ENCODE measurements at places on chromosomes 1 and 21.

DNA sequence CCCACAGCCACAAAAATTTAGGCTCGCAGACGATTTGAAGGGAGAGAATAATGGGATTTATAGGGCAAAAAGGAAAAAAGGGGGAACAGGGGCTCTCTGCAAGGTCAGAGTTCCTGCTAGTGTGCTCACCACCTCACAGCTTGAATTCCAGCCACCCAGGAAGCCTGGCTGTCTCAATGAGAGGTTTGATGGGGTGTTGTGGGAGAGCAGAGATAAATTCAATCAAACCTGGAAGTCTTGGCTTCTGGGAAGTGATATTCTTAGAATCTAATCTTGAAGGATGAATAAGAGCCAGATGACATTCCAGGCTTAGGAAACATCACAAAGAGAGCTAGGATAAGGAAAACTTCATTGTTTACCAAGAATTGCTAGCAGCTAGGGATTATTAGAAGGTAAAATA lies 47.4 kb upstream of the C21orf91 start:
- DNase-seq, result no peak

GRCh38 chr1:47643306-47644211 lies 205.7 kb downstream of the FOXD2 start:
- DNase-seq, result no peak

- DNase-seq, result no peak
Measured at GRCh38 chr1:183710734-183711133, 57.6 kb upstream of the APOBEC4 start.

- peak; percentile 94 for DNase-seq
Measured at GRCh38 chr21:36141513-36141925, 6.6 kb downstream of the CBR3 start.

- no peak for DNase-seq
Measured at GRCh38 chr1:23699280-23700179, 7.9 kb downstream of the RPL11 start.

- DNase-seq, result no peak
Measured at GRCh38 chr21:41754479-41754891, 12.4 kb downstream of the RIPK4 start.

- no peak for DNase-seq
Measured at GRCh38 chr1:180040034-180040433, 85.4 kb downstream of the CEP350 start.

- no peak for DNase-seq
Measured at GRCh38 chr1:161816201-161816600, 50.1 kb downstream of the ATF6 start.

- no peak for DNase-seq
Measured at GRCh38 chr1:87686136-87686495, 357.4 kb downstream of the LMO4 start.

GRCh38 chr1:33420870-33421775 lies 9.8 kb downstream of the PHC2 start:
- DNase-seq, result no peak

GRCh38 chr1:21319447-21320407 lies 29.5 kb upstream of the ECE1 start:
- no peak for DNase-seq

GRCh38 chr1:96945509-96946084 lies 224.0 kb downstream of the PTBP2 start:
- DNase-seq, result no peak

- no peak for DNase-seq
Measured at GRCh38 chr1:5918275-5918649, 74.0 kb downstream of the NPHP4 start.

DNA sequence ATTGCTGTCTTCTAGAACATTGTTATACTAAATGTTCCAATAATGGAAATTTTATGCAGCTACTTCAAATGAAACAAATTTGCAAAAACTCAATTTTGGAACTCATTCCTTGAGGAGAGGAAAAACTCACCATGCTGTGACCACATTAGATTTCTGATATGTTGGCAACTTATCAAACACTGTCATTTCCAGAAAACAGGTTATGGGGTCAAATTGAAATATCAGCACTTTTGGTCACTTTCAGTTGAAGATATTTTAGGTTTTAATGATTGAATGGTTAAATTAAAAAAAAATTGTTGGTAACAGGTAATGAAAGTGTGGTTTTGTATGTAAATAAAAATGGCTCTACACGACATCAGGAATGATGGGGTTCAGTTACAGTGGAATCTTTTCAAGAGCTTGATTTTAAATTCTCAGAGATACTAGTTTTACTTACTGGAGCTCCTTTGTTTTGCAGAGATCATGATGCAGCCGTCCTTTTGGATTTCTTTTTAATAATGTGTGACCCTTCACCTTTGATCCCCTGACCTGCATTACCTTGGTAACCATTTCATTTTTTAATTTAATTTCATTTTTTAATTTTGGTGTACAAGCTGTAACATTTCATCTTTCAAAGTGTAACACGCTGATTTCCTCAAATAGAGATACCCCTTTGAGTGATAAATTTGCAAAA lies 86.2 kb downstream of the CAMTA1 start:
- DNase-seq, result no peak

DNA sequence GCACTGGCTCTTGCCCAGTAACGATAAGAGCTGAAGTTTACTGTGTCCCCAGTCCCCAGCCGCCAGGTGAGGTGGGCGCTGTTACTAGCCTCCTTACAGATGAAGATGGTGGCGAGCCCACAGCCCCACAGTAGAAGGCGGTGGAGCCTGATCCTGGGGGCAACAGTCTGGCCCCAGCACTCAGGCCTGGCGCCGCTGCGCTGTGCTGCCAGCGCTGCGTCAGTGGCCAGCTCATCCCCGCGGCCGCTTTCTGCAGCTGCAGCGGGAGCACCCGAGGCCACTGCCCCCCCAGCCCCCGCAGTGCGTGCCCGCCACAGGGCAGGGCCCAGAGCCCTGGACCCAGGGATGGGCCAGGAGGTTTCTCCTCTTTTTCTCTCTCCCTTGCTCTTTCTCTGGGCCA lies 13.3 kb downstream of the H6PD start:
- DNase-seq, result no peak

DNA sequence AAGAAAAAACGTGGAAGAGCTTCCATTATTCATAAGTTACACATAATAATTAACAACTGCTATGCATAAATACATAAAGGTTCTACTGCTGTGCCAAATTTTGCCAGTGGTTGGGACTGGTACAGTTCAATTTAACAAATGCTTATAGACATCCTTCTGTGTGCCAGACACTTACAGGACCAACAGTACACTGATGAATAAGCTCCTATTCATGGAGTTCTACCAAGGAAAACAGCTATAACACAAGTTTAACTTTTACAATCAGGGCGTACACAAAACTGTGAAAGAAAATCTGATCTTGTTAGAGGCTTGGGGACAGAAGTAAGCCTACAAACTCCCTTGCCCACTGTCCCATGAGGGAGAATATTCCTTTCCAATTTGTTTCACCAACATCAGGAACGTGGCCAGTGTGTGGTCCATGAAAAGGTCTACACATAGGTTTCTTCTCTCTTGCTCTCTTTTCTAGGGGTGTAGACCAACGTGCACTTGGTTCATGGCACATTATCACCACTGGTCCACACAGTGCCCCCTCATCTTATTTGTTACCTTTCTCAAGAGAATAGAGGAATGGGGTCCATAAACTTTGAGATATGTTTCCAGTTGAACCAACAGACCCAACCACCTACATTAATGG lies 10.1 kb downstream of the NRIP1 start:
- no peak for DNase-seq

GRCh38 chr1:150558761-150559655 lies 9.8 kb downstream of the ADAMTSL4 start:
- no peak for DNase-seq

DNA sequence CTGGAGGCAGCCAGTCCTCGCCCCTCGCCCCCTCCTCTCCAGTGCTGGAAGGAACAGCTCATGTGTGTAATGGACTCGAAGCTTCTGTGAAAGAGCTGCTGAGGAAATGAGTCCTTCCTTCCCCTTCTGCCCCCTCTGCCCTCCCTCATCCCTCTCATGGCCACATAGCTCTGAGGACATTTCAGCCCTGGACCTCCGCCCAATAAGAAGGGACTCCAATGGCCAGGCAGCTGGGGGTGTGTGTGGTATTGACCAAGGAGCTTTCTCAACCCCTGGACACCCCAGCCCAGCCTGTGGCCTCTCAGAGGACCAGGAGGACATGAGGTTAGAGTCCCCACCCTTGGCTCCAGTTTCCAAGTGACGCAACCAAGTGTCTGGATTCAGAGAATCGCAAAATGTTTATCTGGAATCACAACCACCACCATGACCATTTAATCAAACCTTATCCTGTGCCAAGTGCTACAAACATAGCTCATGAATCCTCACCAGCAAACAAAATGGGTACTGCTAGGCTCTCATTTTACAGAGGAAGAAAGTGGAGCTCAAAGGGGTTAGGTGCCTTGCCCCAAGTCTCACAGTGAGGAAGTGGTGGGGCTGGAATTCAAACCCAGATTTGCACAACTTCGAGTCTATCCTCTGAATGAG lies 47.8 kb upstream of the ECE1 start:
- no peak for DNase-seq

GRCh38 chr1:45617618-45618017 lies 6.2 kb downstream of the CCDC17 start:
- DNase-seq, result no peak

DNA sequence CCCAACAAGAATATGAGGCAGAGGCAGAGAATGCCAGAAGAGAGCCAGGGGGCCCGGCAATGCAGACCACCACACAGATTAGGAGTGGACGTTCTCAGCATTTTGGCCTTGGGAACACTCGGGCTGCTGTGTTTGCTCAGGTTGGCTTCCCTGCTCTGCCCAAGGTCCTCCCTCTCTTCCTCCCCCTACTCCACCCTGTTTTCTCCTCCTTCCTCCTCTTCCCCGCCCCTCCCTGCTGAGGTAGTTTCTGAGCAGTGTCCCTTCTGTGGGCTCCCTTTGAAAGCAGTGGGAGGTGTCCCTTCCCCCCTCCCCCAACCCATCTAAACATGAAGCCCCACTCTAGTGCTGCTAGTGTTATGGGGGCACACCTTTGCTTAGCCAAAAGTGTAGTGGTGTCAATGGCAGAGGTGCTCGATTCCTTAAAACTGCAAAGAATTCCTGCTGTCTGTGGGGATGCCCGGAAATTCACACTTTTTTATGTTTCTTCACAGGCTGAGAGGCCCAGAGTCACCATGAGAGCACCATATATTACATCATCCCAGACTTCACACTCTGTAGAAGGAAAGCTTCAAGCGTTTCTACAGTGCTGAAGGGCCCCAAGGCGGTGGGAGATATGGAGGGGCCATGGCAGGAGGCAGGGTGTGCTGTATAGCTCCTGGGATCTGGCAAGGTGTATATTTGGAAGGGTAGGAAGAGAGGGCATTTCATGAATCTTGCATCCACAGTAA lies at the start of gene HHIPL2:
TSS of gene HHIPL2 (minus strand) at position 161 of the 728 bp plus-strand sequence. CDS start at position 101, 60 bp downstream.
- no peak for DNase-seq

DNA sequence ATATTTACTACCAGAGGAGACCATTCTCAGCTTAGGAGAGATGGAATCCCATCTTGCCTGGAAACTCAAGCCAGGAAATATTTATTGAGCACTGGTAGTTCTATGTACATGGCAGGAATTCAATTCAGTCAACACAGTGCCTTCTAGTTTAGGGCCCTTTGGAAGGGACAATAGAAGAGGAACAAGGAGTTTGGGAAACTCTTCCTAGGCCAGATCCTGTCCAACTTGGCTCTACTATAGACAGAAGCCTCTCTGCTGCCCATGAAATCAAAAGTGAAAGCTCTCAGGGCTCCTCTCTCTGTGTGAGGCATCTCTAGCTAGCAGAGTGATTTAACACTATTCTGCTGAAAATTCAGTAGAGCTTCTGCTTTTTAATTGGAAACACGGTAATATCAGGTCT lies 244.6 kb upstream of the MAP1LC3C start:
- DNase-seq, result no peak

- DNase-seq, result no peak
Measured at GRCh38 chr1:33342041-33342723, 21.3 kb upstream of the A3GALT2 start.

DNA sequence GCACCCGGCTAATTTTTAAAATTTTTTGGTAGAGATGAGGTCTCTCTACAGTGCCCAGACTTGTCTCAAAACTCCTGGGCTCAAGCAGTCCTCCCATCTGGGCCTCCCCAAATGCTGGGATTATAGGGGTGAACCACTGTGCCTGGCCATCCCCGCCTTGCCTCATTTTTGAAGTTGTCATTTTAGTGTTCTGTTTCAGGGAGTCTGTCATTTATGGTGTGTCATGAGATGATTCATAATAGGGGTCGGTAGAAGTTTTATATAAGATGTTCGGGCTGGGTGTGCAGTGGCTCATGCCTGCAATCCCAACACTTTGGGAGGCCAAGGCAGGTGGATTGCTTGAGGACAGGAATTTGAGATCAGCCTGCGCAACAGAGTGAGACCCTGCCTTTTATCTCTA lies 8.5 kb downstream of the PRCC start:
- DNase-seq, result no peak

GRCh38 chr1:3577711-3578432 lies 33.4 kb downstream of the MEGF6 start:
- no peak for DNase-seq

DNA sequence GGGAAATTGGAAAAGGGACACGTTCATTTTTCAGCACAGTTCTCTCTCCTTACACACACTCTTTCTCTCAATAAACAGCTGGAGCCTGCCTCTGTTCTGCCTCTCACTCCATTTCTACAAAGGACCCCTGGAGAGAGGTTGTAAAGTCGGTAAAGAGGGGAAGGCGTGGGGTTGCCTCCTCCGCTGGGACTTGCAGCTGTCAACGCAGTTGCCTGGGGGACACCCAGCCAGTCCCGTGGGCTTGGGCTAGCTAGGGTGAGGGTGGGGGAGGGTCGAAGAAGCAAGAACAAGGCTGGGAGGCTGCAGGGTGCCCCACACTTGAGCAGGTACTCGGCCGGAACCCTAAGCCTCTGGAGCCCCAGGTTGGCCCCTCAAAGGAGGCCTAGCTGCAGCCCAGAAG lies 27.6 kb downstream of the C1orf216 start:
- no peak for DNase-seq

Measured in activated CD4-positive, alpha-beta T cell treated with anti-CD3 and anti-CD28 coated beads for 4 hours (primary cell).